ACHN (cell line): ENCODE measurements at places on chromosomes 1 and 21.

DNA sequence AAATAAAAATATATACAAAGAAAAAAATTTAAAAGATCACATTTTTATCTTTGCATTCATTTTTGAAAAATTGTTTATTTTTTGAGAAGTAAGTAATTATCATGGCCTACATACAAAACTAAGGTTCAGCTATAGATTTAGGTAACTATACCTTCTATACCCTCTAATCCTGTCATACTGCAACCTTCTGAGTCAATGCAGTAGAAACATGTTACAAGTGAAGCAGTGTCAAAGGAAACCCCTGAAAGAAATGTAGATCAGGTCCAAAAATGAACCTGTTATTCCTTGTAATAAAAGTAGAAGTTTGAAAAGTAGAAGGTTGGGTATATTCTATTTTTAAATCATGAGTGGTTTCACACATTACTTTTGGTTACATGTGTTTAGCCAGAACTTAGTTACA, 51.3 kb downstream of the PTGS2 start:
- no peak for DNase-seq

DNA sequence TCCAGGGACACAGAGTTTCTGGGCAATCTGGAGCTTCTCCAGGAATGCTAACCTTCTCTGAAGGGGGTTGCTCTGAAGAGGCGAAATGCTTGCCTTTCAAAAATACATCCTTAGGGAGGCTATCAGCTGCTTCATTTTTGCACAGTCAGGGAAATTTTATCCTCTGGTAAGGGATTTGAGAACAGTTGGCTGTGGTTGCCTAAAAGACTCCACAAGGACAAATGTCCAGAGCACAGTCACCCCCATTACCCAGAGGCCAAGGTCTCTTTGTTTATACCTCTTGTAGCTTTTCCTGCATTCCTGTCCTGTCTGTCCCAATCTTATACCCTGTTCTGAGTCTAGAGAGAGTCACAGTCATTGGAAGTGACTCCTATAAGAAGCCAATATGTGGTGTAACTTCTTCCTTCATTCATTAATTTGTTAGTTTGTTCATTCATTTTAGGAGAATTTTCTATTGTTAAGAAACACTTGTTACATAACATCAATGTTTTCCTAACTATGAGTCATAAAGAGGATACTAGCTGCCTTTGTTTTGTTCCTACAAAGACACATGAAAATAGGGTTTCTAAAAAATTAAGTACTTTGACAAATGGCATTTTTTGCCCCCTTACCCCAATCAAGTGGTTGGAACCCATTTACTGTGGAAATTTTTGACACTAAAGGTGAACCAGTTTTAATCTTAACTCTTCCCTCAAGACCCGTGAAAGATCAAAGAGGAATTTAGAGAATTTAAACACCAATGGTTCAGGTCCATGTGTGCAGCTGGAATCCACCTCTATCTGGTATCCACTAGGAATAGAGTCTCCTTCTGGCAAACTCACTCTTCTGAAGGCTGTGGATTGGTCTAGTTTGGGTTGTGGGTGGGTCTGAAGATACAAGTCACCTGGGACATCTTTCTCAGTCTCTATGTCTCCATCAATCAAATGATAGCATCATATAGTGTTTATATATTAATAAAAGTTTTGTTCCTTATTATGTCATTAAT, 47.1 kb downstream of the GPR88 start:
- no peak for DNase-seq

- DNase-seq: no peak
These were observed 62.2 kb downstream of the ELK4 start for GRCh38 chr1:205569411-205570172.

DNA sequence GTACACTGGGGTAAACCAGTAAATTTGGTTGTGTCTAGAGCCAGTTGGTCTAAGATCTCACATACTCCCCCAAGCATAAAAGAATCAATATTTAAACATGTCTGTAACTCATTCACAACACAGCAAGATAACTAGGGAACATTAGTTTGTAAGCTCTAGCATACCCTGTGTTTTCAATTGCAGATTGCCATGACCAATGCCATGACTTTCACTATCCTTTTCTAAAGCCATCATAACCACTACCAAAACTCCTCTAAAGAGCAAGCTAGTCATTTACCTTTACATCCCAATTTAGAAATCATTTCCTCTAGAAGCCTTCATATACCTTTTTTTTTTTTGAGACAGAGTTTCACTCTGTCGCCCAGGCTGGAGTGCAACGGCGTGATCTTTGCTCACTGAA, 56.5 kb upstream of the PLA2G4A start:
- no peak for DNase-seq

DNA sequence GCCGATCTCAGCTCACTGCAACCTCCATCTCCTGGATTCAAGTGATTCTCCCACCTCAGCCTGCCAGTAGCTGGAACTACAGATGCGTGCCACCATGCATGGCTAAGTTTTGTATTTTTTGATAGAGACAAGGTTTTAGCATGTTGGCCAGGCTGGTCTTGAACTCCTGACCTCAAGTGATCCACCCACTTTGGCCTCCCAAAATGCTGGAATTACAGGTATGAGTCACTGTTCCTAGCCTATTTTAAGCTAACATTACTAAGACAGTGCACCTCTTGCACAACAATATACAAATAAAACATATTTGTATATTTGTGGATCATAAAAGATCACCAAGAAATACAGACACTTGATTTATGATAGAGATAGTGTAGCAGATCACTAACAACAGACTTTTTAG, 139.1 kb downstream of the DUSP10 start:
- DNase-seq: no peak

GRCh38 chr1:29473161-29473855, 237.0 kb downstream of the PTPRU start:
- DNase-seq: no peak
